ENCODE measurements at places on chromosomes 3 and 15.

GRCh38 chr15:68020685-68021084, 33.4 kb upstream of the PIAS1 start:
- DNase-seq, result no peak

- peak; percentile 68 for DNase-seq
Observed at GRCh38 chr3:184017672-184018423, at the start of gene ABCC5. Gene ABCC5 (minus strand): TSS chr3:184017884. CDS start chr3:184014392, 3,492 bp downstream.

GRCh38 chr3:163785693-163786092, 1292.6 kb downstream of the SI start:
- DNase-seq, result no peak

GRCh38 chr3:10707400-10708215, 108.4 kb upstream of the SLC6A11 start:
- DNase-seq, result no peak

GRCh38 chr3:12983319-12983718, 89.9 kb downstream of the IQSEC1 start:
- DNase-seq, result no peak

- DNase-seq, result no peak
Observed at GRCh38 chr15:69606144-69606543, 153.5 kb downstream of the RPLP1 start.

DNA sequence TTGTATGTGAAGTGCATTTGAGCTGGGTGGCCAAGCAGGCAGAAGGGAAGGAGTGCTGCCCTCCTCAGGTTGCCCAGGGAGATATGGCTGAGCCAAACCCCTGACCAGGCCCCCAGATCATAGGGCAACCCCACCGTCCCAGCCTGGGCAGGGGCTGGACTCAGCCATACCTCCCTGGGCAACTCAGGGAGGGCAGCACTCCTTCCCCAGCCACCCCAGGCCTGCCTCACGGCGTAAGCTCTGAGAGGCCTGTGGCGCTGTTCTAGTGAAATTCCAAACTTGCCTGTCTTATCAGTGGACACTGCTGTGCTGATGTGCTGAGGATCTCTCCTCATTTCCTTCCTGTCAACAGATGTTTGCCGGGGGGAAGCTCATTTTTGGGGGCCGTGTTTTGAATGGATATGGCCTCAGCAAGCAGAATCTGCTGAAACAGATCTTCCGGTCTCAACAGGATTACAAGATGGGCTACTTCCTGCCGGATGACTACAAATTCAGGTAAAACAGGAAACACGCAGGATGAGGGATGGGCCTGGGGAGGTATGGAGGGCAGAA, 57.6 kb upstream of the FGD5 start:
- DNase-seq, result no peak

- DNase-seq, result no peak
Observed at GRCh38 chr15:85525755-85526154, 145.4 kb downstream of the AKAP13 start.

GRCh38 chr3:102206511-102207031, 228.2 kb upstream of the ZPLD1 start:
- no peak for DNase-seq

DNA sequence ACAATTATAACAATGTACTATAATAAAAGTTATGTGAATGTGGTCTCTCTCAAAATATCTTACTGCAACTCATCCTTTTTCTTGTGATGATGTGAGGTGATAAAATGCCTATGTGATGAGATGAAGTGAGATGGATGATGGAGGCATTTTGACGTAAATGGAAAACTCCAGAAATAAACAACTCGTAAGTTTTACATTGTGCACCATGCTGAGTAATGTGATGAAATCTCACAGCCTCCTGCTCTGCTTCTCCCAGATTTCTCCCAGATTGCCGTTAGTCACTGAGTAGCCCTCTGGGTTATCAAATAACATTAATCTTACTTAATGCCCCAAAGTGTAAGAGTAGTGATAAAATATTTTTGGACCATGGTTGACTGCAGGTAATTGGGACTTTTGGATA, 64.8 kb upstream of the SLCO2A1 start:
- DNase-seq, result no peak

DNA sequence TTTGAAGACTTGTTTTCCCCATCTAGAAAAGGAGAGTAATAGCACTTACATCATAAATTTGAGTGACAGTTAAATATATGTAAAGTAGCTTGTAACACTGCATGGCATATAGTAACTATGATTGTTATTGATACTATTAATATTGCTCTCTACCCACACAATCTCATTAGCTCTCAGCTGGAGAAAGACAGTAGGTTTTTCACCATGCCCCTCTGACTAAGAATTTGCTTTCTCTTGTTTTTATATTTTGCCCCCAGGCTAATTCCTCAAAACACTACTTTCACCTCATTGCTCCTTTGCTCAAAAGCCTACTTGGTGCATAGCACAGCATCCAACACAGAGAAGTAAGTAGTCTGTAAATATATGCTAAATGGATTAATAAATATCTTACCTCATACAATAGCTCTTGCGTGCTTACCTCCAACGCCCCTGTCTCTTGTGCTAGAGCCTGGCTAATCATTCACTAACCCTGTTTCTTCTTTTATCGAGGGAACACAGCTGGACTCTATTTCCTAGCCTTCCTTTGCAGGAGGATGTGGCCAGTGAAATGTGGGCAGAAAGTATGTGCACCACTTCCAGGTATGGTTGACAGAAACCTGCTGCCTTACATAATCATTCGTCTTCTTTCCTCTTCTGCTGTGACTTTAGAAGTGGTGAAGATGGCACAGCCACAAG, 190.0 kb downstream of the PLCH1 start:
- no peak for DNase-seq

GRCh38 chr3:107082527-107082926, 294.7 kb upstream of the CCDC54 start:
- DNase-seq, result no peak

- DNase-seq, result no peak
Observed at GRCh38 chr3:117218641-117219048, 509.1 kb downstream of the TUSC7 start.

GRCh38 chr3:183427196-183427875, 1.1 kb downstream of the MCF2L2 start:
- DNase-seq, result no peak

GRCh38 chr15:35349916-35350315, 196.0 kb downstream of the DPH6 start:
- no peak for DNase-seq

- DNase-seq, result no peak
Observed at GRCh38 chr15:88701561-88702095, 62.8 kb downstream of the ISG20 start.

DNA sequence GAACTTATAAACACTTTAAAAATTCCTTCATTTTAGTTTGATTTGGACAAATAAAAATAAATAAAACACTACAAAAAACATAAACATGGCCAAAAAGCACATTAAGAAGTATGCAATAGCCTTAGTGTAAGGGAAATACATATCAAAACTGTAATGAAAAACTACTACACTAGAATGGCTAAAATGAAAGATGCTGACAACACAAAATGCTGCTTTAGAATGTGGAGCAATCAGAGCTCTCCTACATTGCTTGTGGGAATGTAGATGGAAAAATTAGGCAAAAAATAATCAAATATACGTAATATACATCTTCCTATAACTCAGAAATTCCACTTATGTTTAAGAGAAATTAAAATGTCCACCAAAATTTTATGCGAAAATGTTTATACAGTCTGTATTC, 96.2 kb downstream of the ABI3BP start:
- DNase-seq, result no peak

- DNase-seq, result peak; percentile 34
Observed at GRCh38 chr3:12423918-12424630, 60.2 kb upstream of the TSEN2 start.

- DNase-seq, result peak; percentile 64
Observed at GRCh38 chr15:100111125-100112060, 230.4 kb downstream of the ADAMTS17 start.

GRCh38 chr3:45127130-45127822, 18.9 kb downstream of the CDCP1 start:
- DNase-seq, result no peak

DNA sequence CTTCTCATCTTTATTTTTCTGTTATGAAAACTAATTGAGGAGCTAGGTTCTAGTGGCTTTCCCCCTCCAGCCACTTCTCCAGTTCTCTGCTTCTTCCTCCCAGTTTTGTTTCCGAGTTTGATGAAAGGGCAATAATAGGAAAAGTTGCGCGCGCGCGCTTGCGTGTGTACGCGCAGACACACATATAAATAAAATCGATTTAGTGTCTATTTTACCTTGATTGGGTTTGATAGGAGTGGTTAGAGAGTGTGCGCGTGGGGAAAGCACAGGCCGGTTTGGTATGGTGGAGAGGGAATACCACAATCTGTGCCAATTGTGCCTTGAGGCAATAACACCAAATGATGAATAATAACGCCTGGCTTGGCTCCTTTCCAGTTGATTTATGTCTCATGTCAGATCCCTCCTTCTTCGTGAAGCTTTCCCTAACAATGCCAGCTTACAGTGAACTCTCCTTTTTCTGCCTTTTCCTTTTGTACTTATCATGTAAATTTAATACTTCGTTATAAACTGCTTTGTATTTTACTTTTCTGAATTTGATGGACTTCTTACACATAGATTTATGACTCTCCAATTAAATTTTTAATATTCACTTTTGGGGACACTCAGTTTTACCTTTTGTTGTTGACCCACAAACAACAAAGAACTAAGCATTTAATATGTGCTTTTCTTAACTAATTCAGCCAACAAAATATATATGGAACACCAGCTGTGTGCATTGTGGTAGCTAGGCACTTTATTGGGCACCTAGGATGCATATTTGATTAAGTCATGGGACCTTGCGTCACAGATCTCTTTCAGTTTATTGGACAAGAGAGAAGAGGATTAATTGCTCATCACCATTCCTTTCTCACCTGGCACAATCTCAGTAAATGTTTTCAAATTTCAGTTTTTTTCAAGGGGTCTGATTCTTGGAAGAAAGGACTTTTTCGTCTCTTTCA, 1.7 kb downstream of the TIPARP start:
- peak; percentile 4 for DNase-seq

GRCh38 chr15:80070840-80071239, 11.4 kb downstream of the ZFAND6 start:
- DNase-seq, result no peak

DNA sequence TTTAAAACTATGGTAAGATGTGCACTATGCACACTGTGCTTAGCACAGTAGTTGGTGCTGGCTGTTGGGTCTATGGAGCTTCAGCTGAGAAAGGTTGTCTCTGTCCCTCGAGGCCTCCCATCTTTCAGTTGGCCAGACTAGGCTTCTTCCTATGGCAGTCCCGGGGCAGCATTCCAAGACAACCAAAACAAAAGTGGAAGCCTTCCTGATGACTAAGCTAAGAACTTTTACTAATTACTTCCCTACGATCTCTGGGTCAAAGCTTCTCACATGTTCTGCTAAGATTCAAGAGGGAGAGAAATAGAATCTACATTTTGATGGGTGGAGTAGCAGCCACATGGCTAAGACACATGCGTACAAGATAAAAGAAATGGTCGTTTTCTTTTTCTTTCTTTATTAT, 342.8 kb downstream of the TUSC7 start:
- no peak for DNase-seq

DNA sequence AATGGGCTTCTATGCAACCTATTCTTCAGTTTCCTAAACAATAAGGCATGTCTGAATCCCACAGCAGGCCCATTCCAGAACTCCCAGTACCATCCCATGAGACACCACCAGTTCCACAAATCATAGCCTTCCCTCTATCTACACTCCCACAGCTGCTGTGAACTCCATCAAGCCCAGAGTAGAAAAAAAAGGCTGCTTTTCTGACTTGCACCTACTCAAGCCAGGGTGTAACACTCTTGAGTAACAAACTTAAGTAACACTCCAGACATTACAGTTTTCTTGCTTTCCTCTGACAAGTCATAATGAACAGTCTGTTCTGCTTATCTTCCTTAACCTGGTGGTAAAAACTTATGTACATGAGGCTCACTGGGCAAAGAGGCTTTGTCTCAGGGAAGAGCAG, 283.1 kb downstream of the NFKBIZ start:
- no peak for DNase-seq

GRCh38 chr3:142981108-142981507, 17.6 kb upstream of the PAQR9 start:
- DNase-seq, result no peak

DNA sequence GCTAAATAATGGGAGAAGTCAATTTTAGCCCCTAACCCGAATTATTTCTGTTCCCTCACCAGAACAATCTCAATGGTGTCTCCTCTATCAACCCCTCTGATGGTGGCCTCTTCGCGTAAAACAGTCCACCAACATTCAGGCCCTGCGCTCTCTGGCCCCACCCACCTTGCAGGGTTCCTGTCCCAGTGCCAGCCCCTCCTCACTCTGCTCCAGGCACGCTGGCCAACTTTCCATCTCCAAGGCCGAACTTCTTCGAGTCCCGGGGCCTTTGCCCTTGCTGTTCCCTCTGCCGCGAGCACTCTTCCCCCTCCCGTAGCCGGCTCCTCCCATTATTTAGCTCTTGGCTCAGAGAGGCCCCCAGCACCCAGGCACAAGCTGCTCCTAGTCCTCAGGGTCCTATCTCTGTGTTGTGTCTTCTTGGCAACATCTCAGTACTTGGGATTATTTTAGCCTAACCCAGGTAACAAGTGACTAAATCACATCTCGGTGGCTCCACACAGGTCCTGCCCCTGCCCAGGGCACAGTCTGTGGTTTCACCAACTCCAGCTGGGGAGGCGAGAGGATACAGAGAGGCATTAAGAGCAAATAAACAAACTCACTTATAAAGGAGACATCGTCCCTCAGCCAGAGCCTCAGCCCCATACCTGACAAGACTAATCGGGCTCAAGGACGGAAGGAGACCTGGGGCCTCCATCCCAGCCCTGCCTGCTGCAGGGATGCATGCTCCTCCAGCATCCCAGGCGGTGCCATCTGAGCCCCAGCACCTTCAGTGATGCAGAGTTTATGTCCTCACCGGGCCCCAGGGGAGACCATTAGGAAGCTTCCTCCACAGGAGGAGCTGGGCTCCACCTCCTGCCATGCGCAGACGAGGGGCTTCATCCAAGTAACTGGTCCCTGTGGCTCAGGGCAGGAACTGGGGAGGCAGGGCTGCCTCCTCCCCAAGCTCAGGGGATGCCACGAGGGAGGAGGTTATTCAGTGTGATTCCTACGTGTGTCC, 19.7 kb upstream of the IQSEC1 start:
- no peak for DNase-seq

DNA sequence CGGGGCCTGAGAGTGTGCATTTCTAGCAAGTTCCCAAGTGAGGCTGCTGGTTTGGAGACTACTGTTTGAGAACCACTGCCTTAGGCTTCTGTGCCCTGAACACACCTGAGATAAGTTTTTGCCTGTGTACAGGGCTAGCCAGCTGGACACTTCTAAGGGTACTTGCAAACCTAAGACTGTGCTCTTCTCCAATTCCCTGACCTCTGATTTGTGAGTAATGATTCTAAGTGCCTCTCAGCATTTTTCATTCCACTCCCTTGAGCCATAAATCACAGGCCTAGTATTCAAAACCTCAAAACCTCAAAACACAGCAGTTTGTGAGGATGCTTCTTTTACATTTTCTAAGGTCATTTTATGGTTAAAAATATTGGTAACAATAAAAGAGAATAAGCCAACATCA, 148.4 kb downstream of the CHST2 start:
- DNase-seq, result no peak

GRCh38 chr15:101439920-101440319, 49.6 kb downstream of the PCSK6 start:
- DNase-seq, result no peak
